ENCODE measurements at places on chromosomes 1 and 21.

DNA sequence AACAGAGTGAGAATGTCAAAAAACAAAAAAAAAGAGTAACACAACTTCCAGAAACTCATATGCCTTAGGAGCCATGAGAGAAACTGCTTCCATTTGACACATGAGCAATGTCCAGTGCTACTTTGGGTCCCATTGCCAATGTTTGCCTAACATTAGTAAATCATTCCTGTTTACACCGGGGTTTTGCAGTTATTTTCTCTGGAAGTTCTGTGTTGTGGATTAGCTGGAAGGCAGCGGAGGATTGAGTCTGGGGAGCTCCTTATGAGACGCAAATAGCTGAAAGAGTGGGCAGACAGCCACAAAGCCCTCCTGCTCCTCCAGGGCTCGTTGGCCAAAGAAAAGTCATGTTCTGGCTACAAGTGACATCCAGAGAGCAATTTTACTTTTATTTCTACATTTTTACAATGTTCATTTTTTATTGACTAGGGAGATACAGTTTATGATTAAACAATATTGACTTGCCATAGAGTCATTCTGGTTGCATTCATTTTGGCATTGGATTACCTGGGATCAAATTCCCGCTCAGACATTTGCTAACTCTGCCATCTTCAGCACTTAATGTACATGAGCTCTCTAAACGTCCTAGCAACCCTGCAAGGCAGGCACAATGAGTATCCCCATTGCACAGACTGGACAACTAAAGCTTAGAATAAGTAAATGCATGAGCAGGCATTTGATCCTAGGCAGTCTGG, 66.4 kb upstream of the GALNT2 start:
- no peak for DNase-seq

DNA sequence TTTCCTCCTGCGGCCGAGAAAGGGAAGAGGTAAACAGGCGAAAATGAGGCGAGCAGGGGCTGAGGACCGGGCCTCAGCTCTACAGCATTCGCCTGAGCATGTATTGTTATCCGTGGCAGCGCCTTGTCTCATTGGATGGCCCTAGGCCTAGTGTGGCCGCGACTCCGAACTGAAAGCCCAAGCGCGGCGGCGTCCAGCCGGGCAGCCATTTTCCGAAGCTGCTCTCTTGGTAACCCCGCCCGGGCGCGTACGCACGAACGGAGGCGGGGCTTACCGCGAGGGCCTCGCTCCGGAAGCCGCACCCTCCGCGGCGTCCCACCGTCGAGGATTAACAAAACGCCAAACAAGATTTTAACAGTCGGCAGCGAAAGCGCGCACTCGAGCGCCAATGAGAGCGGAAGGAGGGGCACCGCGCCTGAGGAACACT, 797 bp upstream of the USP1 start:
- no peak for DNase-seq

GRCh38 chr1:187689129-187689528, 860.4 kb downstream of the PLA2G4A start:
- no peak for DNase-seq

GRCh38 chr1:206068314-206068713, 15.3 kb downstream of the RHEX start:
- DNase-seq: no peak

DNA sequence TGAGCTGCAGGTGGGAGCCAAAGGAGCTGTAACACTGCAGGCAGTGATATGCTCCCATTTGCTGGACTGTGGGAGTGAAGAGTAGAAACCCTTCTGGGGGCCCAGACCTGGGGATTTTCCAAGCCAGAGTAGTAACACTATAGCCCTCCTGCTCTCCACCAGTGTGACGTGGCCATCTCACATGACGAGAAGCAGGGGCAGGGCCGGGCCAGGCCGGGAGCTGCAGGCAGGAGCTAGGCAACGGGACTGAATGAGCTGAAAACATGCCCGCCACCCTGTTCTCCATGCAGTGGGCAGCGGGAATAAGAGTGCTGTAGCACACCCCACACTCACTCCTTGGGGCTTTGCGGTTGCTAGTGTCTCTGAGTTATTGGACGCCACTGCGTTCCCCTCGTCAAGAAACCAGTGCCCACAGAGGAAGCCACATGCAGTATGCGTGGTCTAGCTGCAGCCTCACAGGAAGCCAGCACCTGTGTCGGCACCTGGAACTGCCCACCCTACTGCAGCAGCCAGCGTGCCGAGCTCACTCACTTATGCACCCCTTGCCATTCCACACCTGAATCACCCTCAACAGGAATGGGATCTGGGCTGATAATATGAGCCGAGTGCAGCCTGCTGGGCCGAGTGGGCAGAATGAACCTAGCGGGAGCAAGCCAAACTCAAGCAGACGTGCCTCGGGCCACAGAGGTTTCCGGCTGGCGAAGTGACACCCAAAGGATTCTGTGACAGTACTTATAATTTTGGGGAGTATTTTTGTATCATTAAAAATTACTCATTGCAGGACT, 1389.6 kb downstream of the KCNT2 start:
- DNase-seq: no peak

DNA sequence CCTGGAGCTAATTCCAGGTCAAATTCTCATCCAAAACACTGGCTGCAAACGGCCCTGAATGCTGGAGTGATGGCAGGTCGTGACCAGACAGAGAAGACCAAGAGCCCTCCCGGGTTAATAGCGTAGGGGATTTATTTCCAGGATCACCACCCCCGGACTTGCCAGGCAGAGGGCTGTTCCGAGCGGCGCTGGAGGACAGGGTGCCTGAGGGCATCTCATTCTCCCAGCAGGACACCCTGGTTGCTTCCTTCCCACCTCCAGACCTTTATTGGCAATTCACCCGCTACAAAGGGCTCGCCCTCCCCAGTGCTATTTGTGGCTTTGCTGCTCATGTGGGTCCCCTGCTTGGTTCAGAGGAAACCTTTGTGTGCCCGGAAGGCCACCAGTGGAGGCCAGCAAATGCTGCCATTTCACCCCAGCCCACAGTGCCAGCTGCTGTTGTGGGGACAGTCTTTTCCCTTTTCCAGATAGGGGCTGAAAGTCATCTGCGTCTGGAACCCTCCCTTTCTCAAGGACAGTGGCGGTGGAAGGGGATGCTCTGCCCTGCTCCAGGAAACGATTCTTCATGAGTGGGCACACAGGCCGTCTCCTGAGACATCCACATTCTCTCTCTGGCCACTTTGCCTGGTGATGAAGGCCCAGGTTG, 19.0 kb upstream of the C1orf174 start:
- no peak for DNase-seq

DNA sequence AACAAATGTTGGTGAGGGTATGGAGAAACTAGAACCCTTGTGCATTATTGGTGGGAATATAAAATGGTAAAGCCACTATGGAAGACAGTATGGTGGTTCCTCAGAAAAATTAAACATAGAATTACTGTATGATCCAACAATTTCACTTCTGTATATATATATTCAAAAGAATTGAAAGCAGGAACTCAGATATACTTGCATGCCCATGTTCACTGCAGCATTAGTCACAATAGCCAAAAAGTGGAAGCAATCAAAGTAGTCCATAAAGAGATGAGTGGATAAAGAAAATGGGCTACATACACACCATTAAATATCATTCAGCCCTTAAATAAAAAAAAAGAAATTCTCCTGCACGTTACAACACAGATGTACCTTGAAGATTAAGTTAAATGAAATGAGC, 34.1 kb downstream of the ABL2 start:
- no peak for DNase-seq

GRCh38 chr1:105533996-105534395, 1522.5 kb upstream of the PRMT6 start:
- no peak for DNase-seq

DNA sequence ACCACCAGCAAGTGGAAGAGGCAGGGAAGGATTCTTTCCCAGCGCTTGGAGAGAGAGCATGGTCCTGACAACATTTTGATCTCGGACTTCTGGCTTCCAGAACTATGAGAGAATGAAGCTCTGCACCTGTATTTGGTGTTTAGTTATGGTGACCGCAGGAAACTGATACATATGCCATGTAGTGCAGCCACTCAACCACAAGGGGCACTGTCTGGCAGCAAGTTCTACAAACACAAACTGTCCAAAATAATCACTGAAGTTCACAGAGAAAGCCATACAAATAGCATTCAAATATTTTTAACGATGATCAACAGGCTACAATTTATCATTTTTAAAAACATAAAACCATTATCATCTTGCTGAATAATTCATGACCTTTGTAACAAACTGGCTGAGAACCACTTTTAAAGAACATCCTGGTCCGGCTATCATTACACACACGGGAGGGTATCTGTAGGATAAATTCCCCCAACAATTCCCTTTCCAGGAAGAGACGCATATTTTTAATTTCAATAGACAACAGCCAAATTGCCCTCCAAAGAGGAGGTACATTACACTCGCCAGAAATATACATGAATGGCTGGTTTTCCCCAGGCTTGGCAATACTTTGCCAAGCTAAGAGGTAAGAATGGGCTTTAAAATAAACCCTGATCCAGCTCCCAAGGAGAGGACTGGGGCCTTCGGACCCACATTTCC, 9.2 kb upstream of the CBR3 start:
- DNase-seq: peak; percentile 45

DNA sequence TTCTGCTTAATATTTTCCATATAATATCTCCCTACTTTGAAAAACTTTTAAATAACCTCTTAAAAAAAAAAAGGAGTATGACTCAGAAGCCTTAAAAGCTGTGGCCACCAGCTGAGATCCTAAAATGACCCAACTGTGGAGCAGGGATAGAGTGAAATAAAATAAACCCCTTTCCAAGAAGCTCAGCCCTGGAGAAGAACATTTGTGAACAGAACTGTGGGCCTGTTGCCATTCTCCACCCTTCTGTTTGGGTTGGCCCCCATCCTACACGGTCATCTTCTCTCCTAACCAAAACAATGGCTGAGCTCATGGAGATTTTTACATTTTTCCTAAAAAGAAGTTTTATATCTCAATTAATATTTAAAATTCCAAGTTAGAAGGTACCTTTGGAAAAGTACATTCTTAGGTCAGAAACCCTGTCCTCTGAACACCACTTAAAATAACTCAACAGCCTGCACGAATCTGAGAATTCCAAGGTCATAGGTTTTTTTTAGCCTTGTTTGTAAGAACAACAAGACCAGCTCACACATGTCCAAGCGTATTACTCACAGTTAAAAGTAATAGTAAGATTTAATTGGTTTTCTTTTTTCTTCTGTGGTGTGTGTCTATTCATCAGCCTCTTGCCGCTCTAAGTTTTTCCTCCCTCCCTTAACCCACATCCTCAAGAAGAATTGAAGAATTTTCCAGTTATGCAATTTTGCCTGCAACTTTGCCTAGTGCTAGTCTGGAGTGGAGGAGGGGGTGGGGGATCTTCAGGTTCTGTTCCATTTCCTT, 107.7 kb upstream of the ERRFI1 start:
- no peak for DNase-seq

GRCh38 chr21:44441581-44442265, 13.6 kb upstream of the LRRC3 start:
- DNase-seq: no peak

DNA sequence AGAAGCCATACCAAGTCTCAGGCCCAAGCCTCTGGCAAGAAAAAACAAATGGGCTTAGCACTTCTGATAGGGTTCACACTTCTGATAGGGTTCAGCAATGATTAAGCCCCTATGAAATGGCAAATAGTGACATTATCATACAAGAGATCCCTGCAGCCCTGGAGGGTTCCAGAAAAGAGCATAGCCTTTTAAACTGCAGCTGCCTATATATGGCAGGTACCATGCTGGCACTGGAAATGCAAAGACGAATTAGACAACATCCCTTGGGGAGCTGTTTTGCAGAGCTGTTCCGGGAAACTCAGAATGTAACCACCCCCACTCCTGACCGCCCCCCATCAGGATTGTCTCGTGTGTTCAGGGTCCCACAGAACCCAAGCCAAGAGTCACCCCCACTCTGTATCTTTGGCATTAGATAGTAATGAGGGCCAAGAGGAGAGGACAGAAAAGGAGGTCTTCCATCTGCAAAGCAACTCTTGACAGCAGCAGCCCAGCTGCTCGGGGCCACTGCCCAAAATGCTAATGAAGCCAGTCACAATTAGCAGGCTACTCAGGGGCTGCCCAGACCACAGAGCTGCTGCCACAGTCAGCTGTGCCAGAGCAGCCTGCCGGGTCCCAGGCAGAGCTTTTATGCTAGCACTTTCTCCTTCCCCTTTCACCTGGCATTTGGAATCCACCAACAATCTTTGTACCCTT, 50.9 kb downstream of the ITPKB start:
- DNase-seq: no peak

DNA sequence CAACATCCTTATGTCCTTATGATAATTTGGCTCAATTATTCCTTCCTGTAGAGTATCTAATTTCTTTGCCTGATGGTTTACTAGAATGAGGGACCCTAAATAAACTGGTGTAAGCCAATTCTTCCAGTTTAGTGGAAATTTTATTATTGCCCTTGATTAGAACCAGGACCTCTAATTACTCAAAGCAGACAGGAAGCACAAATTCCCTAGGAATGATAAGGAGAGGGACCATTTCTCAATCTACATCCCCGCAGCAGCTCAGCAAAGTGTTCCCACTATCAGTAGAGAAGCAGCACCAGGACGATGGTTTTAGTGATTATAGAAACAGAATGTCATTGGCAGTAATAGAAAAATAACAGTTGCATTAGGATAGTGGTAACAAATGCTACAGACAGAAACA, 97.1 kb downstream of the PLPPR4 start:
- no peak for DNase-seq

DNA sequence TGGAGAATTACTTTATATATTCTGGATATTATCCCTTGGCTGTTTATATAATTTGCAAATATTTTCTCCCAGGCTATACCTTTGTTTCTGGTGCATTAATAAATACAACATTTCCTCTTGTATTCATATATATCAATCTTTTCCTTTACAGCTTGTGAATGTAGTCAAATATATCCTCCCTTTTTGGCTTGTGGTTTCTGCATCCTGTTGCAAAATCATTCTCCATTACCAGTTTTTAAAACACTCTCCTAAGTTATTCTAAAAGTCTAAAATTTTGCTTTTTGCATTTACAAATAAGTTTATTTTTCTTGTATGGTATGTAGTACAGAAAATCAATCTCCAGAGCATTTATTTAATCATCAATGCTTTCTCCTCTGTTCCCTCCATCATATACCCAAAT, 909.4 kb downstream of the ADGRL2 start:
- no peak for DNase-seq

DNA sequence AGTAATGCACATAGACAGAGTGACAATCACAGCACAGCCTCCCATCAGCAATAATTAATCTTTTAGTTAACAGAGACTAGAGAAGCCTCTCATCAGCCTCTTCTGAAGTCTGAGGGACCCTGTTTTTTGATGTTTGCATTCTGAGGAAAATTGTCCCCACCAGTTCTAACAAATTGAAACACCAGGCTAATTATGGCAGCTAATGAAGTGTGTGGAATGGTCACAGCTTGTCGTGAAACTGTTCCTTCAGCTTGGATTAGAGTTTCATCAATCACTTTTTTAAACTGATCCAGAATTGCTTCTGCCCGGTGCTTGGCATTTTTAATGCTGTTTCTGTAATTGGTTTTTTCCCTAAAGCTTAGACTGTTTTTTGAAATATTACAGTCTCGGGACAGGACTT, 208.0 kb downstream of the SPATA17 start:
- DNase-seq: no peak

DNA sequence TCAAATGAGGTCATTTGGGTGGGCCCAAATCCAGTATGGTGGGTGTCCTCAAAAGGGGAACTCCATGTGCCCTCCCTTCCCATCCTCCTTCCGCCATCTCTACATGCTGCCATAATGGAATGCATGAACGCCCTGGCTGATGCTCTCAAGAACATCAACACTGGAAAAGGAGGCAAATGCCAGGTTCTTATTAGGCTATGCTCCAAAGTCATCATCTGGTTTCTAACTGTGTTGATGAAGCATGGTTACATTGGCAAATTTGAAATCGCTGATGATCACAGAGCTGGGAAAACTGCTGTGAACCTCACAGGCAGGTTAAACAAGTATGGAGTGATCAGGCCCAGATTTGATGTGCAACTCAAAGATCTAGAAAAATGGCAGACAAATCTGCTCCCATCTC, 16.6 kb upstream of the TRIM45 start:
- DNase-seq: no peak

Data from hematopoietic multipotent progenitor cell treated with erythropoietin and hydrocortisone succinate and interleukin-3 and kit ligand, for 8 days (in vitro differentiated cells).